ENCODE measurements at places on chromosomes 6 and 20. TPM values are rescaled to one million over a fixed set of nuclear protein-coding genes. Genes with fewer than 3 reads are reported as not detected.

COL9A1 gene
- 5.6 TPM for polyA plus RNA-seq

OPRM1 gene
- polyA plus RNA-seq, result not detected

HTR1E gene
- polyA plus RNA-seq, result not detected

ACSS2 gene
- polyA plus RNA-seq, result 49.1 TPM

JPH2 gene
- polyA plus RNA-seq, result 74.0 TPM

CAGE1 gene
- not detected for polyA plus RNA-seq

CST2 gene
- not detected for polyA plus RNA-seq

DNA sequence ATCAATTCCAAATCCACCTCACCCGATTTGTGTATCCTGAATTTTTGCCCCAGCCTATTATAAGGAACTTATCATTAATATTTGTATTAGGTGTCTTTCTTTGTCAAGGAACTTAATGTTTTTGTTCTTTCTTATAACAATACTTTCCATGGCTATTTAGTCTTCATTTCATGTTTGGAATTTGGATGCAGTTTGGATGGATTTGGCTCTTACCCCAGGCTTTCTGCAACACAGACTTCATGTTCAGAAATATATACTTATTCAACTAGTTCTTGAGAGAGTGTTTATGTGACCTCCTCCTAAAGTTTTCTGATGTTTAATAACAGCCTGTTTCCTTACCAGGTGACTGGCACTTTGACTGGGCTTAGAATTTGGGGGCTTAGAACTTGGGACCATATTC, 35.9 kb upstream of the TOX2 start:
- DNase-seq, result no peak

DNA sequence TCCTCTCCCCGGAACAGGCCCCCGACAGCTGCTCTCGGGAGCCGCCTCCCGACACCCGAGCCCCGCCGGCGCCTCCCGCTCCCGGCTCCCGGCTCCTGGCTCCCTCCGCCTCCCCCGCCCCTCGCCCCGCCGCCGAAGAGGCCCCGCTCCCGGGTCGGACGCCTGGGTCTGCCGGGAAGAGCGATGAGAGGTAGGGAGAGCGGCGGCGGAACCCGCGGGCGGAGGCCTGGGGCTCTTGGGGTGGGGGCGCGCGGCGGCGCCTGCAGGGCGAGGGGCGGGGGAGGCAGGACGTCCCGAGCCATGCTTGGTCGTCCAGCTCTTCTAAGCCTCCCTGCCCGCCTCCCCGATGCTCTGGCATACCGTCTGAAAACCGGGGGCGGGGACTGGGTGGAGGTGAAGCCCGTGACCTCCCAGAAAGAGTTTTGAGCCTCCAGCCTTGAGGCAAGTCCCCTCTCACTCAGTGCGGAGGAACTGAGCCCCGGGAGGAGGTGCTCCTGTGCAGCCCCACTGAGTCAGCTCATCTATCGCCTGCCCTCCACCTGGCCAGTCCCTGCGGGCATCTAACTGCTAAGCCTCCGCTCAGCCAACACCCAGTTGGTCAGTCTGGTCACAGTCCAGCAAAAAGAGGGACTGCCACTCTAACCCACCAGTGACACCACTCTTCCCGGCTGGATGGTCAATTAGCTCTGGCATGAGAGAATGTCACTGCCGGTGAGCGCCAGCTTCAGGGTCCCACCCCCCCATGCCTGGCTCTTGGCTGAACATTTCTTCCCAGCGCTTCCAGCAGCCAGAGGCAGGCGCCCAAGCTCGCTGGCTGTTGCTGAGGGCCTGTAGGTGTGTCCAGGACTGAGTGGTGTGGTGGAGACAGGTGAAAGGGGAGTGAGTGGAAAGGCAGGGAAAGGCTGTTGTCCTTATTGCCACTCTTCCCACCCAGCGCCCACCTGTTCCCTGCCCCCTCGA, 482 bp downstream of the DDR1 start:
- DNase-seq, result peak; percentile 34

DNA sequence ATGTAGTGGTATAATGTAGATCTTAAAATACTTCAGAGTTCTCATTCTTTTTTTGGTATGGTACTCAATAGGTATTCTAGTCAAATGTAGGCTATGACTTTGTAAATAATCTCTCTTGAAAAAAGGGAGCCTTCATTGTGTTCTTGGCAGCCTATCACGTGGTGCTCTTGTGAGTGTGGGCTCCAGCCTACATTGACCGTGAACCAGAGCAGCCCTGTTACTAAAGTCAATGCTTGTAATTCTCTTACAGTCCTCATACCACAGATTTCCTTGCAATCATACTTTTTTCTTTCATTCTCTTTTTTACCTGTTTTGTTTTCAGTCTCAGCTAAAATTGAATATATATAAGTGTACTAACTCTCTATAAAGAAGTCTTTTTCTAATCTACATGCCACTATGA, 31.1 kb downstream of the ARID1B start:
- DNase-seq, result no peak

GRCh38 chr20:32116079-32116521, 6.6 kb downstream of the TM9SF4 start:
- no peak for DNase-seq

DNA sequence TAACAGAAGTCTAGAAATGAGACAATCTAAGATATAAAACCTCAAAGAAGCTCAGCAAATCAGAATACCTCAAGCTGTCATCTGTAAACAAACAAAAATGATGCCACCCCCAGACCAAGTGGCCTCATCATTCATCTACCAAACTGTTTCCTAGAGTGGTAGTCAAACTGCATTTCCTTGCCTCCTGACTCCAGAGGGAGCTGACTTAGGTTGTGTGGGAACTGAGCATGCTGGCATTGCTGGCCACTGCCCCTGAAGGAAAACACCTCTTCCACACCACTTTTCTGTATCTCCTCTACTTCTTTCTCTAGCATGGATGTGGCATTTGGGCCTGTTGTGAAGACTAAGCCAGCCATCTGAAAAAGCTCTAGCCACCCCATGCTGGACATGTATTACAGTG, 56.3 kb downstream of the ZHX3 start:
- no peak for DNase-seq

DNA sequence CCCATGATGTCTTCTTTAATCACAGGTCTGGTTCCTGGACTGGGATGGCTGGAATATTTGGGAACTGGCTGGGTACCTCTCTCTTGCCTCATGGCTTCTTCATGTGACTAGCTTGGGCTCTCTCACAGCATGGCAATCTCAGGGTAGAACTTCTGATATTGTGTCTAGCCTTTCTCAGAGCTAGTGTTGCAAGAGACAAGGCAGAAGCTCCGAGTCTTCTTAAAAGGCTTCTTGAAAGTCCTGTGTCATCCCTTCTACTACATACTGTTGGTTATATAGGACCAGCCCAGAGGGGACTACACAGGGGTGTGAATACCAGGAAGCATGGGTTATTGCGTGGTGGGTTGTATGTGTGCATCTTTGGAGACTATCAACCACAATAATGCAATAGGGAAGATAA, 23.3 kb downstream of the BCAS1 start:
- DNase-seq, result no peak

- DNase-seq, result no peak
Measured at GRCh38 chr6:158621694-158622544, 22.6 kb downstream of the DYNLT1 start.

DNA sequence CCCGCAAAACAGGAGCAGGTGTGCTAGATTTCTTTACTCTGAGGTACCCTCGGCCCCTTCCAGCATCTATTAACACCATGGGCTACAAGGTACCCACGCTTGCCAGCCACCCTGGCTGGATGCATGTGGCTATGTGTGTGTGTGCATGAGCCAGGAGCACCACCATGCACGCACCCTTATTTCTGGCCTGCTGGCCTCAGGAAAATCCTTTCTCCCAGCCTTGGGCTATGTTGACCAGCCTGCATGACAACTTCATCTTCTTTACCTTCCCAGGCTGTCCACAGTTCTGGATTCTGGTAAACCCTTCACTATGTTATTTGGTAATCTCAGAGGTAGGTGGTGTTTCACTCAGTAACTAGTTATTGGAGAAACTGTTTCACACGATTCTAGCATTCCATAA, 40.4 kb downstream of the GPR6 start:
- DNase-seq, result no peak

GRCh38 chr6:68778356-68779020, 143.4 kb downstream of the ADGRB3 start:
- DNase-seq, result peak; percentile 77

GRCh38 chr6:28160233-28160632, 18.6 kb downstream of the ZKSCAN8 start:
- no peak for DNase-seq

DNA sequence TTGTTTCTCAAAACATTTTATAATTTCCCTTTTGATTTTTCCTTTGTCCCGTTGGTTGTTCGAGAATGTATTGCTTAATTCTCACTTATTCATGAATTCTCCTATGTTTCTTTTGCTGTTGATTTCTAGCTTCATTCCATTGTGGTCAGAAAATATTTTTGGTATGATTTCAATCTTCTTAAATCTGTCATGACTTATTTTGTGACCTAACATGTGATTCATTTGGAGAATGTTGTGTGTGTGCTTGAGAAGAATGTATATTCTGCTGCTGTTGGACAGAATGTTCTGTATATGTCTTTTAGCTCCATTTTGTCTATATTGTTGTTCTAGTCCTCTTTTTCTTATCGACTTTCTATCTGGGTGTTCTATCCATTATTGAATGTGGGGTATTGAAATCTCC, 286.2 kb upstream of the RNF217 start:
- no peak for DNase-seq

- no peak for DNase-seq
Measured at GRCh38 chr20:53299831-53300230, 293.8 kb downstream of the ZNF217 start.

DNA sequence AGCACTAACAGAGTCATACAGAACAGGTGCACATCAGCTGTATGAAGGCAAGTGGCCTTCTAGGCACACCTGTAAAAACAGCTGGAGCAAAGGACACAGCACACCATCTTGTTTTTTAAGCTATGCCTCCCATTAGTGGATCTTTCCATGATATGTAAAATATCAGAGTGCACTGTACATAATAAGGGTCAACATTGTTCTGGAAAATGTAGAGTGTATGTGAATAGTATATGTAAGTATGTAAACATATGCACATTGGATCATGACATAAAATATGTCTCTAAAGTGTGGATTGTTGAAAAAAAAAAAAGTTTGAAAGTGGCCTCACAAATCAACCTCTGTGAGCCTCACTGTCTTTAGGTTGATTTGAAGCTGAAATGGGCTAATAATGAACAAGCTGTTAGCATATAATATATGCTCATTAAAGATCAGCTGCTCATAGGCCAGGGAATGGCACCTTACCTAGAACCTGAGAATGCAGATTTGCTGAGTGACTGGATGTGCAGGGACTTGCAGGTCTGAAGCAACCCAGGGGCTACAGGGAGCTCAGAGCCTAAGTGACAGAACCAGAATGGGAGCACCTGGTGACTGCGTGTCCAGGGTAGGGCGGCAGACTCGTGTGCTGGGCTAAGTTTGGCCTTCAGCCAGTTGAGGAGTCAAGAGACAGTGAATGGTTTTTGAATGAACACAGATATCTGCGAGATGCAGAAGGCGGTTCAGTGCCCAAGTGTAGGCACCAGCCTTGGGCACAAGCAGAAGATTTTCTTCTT, 198.6 kb downstream of the TMEM242 start:
- DNase-seq, result no peak

DNA sequence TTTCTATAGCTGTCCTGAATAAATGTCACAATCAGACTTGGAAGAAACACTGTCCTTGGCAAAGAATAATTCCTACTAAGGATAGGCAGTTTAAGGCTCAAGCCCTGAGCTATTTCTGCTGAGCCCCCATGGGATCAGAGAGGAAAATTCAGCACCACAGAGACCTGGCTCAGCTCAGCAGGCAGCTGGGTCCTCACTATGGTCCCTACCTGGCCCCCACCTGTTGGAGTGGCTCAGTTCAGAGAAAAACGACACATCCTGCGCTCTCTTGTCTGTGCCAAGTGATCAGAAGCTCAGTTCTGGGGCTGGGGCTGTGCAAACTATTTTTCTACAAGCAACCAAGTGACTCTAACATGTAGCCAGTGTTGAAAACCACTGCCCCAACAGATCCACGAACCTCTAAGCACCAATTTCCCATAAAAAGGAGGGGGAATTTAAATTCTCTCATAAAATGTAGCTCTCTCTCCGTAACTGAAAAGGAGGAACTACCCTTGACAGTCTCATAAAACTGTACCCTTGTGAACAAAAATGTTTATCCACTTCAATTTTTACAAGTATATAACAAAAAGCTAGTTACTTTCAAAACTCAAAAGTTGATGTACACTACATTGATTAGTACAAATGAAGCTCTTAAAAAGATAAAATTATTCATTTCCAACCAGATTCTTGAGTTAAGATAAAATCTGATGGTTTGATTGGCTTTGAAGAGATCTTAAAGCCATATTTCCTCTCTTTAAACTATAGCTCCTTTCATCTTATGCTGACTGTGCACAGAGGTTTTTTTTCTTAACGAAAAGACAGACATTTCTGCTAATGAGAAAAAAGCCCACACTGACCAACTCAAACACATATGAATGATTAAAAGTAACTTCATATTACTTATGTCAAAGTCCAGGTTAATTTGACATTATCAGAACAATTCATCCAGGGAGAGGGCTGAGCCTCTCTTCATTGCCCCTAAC, 52.0 kb downstream of the KIF13A start:
- no peak for DNase-seq

GRCh38 chr6:159969921-159970320, 1.0 kb downstream of the IGF2R start:
- peak; percentile 90 for DNase-seq

DNA sequence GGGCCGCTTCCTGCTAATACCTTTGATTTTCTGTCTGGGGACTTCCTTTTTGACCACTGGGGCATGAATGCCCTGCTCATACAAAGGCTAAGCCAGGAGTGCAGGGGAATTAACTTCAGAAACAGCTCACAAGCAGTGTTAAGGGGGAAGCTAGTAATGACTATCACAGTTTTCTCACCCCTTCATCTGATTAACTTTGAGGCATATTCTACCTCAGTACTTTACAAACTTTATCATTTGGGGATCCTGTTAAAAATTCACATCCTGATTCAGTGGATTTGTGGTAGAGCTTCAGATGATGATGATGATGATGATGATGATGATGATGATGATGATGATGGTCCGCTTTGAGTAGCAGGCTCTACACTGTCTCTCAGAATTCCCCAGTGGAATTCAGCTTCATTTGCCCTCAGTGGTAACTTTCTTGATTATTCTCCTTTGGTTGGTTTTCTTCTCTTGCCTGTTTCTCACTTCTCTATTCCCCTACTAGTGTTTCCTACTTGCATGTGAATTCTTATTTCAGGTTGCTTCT, 78.4 kb upstream of the TMEM170B start:
- DNase-seq, result no peak

DNA sequence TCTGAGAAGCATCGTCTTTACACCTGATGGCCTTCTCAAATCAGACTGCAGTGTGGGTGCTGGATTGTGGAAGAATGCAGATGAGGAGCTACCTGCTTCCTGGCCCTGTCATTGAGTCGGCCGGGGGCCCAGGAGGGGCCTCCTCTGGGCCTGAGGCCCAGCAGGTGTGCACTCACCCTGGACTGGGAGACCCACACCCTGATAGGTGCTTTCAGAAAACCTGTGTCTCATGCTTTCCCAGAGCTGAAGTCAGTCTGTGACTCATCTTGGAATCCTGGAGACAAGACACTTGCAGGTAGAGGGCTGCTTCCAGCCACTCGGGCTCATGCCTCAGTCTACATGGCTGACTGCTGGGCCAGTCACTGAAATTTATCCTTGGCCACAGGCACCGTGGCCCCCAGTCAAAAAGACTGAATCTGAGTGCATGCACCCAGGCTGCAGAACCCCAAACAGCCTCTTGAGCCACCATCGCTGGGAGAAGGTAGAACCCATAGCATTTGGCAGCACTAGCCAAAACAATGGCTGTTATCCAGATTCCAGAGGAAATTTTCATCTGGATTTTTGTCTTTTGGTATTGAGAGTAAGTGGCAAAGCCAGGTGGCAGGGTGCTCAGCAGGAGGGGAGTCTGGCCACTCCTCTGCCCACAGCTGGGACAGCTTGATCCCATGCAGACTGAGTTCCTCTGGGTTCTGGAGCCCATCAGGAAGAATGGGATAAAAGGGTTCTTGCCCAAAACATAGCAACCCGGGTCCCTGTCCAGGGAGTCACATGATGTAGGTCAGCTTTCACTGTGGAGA, 182.0 kb upstream of the CST7 start:
- DNase-seq, result no peak

Data from muscle of back (tissue), 13 donors.